T-helper 2 cell treated with Interferon-gamma antibody and Interleukin-4, amounts not matched to agents 5 μg/mL and 100 μg/mL, for 36 hours (primary cell): ENCODE measurements at places on chromosomes 5 and 9.

- H3K27ac ChIP-seq: peak overlapping the region; percentile 26
- no peaks in the 10 kb centered on the region for H3K27me3 ChIP-seq
- peaks cover 13% of the 10 kb centered on the region for H3K4me1 ChIP-seq
- no peaks in the 10 kb centered on the region for H3K36me3 ChIP-seq
- no peak overlapping the region for H3K4me3 ChIP-seq
- no peak for DNase-seq
Observed at GRCh38 chr9:93900971-93901861, 53.9 kb downstream of the BARX1 start.

GRCh38 chr5:147547730-147548129, 37.9 kb upstream of the DPYSL3 start:
- H3K27ac ChIP-seq: no peak overlapping the region
- H3K4me1 ChIP-seq: no peaks in the 10 kb centered on the region
- no peaks in the 10 kb centered on the region for H3K27me3 ChIP-seq
- H3K4me3 ChIP-seq: no peak overlapping the region

- peak overlapping the region; percentile 91 for H3K4me3 ChIP-seq
- peak; percentile 83 for DNase-seq
- H3K4me1 ChIP-seq: peaks cover 48% of the 10 kb centered on the region
- H3K36me3 ChIP-seq: peaks cover 10% of the 10 kb centered on the region
- peak overlapping the region; percentile 99 for H3K27ac ChIP-seq
Observed at GRCh38 chr5:76402251-76402885, 717 bp upstream of the IQGAP2 start.

DNA sequence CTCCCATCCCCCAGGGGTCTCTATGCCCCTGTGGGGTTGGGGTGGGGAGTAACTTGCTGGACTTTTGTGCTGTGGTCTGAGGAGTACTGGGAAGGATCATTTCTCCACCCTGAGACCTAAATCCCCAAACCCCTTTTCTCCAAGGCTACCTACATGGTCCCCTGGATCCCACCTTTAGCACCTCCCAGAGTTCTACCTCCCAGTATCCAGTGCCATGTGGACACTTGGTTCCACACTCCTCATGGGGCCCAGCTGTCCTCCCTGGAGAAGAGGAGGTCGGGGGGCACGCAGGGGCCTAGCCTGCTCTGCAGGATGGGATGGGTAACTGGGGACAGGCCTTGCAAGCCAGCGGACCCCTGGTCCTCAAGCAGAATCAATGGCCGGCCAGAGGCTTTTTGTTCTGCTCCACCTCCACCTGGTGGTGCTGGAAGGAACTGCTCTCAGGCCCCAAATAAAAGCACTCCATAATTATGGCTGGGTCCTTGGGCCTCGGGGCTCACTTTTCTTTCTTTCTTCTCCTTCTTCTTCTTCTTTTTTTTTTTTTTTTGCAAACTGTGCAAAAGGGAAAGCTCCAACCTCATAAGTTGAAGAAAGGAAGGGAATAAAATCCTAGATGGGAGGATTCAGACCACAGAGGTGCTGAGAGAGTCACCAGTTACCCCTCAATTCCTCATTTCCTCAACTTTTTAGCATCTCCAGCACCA, 68.4 kb downstream of the PSD2 start:
- H3K4me3 ChIP-seq: no peak overlapping the region
- no peaks in the 10 kb centered on the region for H3K4me1 ChIP-seq
- no peak overlapping the region for H3K27ac ChIP-seq
- DNase-seq: peak; percentile 17
- peaks cover 13% of the 10 kb centered on the region for H3K27me3 ChIP-seq
- no peaks in the 10 kb centered on the region for H3K36me3 ChIP-seq

GRCh38 chr9:37923118-37923795, 19.3 kb upstream of the SLC25A51 start:
- no peak for DNase-seq
- H3K36me3 ChIP-seq: no peaks in the 10 kb centered on the region
- no peak overlapping the region for H3K27ac ChIP-seq

- peak overlapping the region; percentile 65 for H3K4me3 ChIP-seq
- peaks cover 49% of the 10 kb centered on the region for H3K27me3 ChIP-seq
- no peaks in the 10 kb centered on the region for H3K36me3 ChIP-seq
- DNase-seq: peak; percentile 23
Observed at GRCh38 chr9:125889476-125890419, 142.6 kb downstream of the PBX3 start.

DNA sequence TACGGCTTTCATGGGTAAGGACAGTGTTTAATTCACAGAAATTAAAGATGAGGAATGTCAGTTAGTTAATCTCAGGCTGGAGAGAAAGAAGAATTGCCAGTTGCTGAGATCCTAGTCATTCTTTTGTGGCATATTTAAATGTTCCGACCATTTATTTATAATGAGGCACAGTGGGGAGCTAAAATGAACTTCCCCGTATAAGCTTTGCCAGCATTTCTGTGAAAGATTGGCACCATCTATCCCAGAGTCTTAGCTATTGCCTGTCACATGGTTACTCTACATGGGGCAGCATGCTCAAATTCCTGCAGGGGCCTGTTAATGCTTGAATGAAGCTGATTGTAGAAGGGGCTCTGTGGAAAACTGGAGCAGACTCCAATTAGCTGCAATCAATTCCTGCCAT, 314.1 kb downstream of the PRELID2 start:
- no peaks in the 10 kb centered on the region for H3K27me3 ChIP-seq
- no peak overlapping the region for H3K4me3 ChIP-seq
- H3K27ac ChIP-seq: no peak overlapping the region
- DNase-seq: no peak

DNA sequence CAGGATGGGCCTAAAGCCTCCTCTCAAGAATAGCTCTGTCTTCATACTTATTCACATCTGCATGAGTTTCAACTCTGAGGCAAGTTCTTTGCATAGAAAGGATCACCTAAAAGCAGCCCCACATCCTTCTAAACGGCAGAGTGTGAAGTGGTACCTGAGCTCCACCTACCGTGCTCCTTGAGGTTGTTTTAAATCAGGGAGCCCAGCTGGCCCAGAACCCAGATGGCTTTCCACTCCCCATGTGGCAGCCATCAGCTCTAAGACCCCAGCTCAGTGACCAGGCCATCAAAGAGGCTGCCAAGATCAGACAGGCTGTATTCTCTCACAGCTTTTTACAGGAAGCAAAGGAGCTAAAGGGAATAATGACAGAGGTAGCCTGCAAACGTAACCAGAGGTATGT, 299.3 kb downstream of the RASEF start:
- no peaks in the 10 kb centered on the region for H3K36me3 ChIP-seq
- H3K27ac ChIP-seq: no peak overlapping the region
- H3K27me3 ChIP-seq: no peaks in the 10 kb centered on the region
- no peak for DNase-seq
- no peak overlapping the region for H3K4me3 ChIP-seq
- H3K4me1 ChIP-seq: no peaks in the 10 kb centered on the region

DNA sequence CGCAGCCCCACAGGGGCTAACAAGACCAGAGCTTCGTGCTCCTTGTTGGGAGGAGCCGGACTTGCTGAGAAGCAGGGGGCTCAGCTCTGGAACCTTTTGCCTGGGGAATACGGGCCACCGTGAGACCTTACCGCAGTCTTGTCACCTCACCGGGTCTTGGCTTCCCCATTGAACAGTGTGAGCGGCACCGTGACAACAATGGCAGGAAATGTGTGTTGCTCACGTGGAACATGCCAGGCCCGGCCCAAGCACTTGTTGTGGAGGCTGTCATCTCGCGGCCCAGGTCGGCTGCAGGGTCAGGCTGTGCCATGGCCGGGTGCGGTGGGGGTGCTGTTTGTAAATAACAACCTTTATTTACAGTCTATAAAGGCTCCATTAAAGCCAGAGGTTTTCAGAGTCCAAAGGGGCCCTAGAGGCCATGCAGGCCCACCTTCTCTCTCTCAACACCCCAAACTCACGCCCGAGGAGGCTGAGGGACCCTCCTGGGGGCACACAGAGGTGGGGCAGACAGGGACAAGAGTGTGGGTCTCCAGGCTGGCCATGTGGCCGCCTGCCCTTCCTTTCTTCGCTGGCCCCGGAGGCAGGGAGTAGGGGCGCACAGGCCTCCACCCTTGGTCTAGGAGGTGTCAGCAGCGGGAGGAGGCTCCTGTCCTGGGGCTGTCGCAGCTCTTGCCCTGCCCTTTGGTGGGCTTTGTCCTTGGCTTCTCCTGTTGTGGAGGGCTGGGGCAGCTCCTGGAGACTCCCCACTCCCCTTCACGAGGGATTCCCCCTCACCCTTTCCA, 79.7 kb downstream of the TSPAN17 start:
- peaks cover 31% of the 10 kb centered on the region for H3K27me3 ChIP-seq
- H3K4me3 ChIP-seq: no peak overlapping the region
- no peak for DNase-seq
- H3K4me1 ChIP-seq: peaks cover 2% of the 10 kb centered on the region
- no peak overlapping the region for H3K27ac ChIP-seq

DNA sequence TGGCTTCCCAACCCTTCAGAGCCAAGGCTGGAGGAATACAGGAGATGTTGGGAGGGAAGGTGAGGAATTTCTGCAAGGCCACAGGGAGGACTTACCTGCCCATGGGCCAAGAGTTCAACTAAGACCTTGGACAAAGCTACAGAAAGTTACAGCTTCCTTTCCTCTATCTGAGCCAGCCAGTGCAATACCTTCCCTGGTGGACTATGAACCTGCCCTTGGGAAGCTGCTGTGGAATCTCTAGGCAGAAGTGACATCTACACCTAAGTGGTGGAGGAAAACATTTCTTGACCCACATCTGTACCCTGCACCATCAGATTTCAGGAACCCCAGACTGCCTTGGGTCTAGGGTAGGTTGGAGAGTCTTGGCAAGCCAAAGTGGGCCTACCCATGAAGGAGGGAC, 6.7 kb upstream of the SKP1 start:
- no peaks in the 10 kb centered on the region for H3K27me3 ChIP-seq
- no peak overlapping the region for H3K4me3 ChIP-seq
- H3K4me1 ChIP-seq: no peaks in the 10 kb centered on the region
- H3K36me3 ChIP-seq: no peaks in the 10 kb centered on the region
- DNase-seq: no peak

DNA sequence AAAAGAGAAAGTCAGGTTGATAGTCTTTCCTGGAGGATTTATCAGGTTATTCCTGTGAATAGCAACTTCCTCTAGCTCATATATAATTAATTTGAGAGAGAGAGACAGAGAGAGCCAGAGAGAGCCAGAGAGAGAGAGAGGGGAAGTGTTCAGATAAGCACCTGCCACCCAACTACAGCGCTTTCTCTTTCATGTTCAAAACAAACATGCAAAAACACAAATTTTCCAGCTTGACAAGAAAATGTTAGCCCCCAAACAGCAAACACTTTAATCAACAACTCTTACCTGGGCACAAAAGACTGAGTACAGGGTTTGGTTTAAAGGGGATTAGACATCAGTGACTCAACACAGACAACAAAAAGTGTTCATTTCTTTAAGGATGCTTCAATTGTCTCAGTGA, 61.7 kb upstream of the PLPP6 start:
- H3K36me3 ChIP-seq: no peaks in the 10 kb centered on the region
- DNase-seq: no peak
- peak overlapping the region; percentile 19 for H3K4me3 ChIP-seq
- peaks cover 23% of the 10 kb centered on the region for H3K4me1 ChIP-seq
- no peaks in the 10 kb centered on the region for H3K27me3 ChIP-seq
- H3K27ac ChIP-seq: peak overlapping the region; percentile 14

- H3K4me1 ChIP-seq: no peaks in the 10 kb centered on the region
- H3K27me3 ChIP-seq: no peaks in the 10 kb centered on the region
- no peak overlapping the region for H3K27ac ChIP-seq
- H3K36me3 ChIP-seq: no peaks in the 10 kb centered on the region
Observed at GRCh38 chr5:17929171-17929570, 294.9 kb downstream of the TAF11L14 start.

GRCh38 chr5:111353035-111353434, 128.9 kb downstream of the CAMK4 start:
- peaks cover 6% of the 10 kb centered on the region for H3K4me1 ChIP-seq
- no peak overlapping the region for H3K4me3 ChIP-seq
- H3K27me3 ChIP-seq: no peaks in the 10 kb centered on the region
- peaks cover 38% of the 10 kb centered on the region for H3K36me3 ChIP-seq
- no peak overlapping the region for H3K27ac ChIP-seq
- DNase-seq: no peak

GRCh38 chr5:58804291-58804690, 221.4 kb downstream of the RAB3C start:
- H3K36me3 ChIP-seq: no peaks in the 10 kb centered on the region
- DNase-seq: no peak

GRCh38 chr5:177311723-177312648, at the start of gene MXD3:
MXD3 (minus strand) TSS chr5:177311898; CDS start chr5:177311830, 68 bp downstream.
- peak within 1 kb of the TSS; percentile 92 for H3K27ac ChIP-seq
- H3K36me3 ChIP-seq: peaks cover 25% of the 10 kb centered on the region
- peak; percentile 98 for DNase-seq
- peaks cover 40% of the 10 kb centered on the region for H3K4me1 ChIP-seq
- no peaks in the 10 kb centered on the region for H3K27me3 ChIP-seq
- H3K4me3 ChIP-seq: peak within 1 kb of the TSS; percentile 93

DNA sequence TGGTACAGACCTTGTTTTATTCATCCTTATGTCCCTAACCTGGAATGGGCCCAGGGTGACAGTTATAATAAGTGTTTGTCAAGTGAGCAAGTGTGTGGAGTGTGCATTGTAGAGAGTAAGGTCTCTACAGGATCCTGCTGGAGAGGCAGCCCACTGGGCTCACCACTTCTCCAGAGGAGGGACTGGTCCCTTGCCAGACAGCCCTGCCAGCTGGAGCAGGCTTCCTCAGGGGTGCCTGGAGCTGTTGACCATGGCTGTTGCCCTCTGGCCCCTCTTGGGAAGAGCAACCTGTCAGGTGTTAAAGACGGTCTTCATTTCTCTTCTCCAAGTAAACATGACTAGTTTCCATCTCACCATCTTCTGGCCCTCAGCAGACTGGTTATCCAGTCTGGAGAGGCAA, 20.0 kb downstream of the IRF1 start:
- DNase-seq: no peak
- peak overlapping the region; percentile 77 for H3K4me3 ChIP-seq
- peaks cover 33% of the 10 kb centered on the region for H3K36me3 ChIP-seq
- peaks cover 84% of the 10 kb centered on the region for H3K4me1 ChIP-seq
- peak overlapping the region; percentile 90 for H3K27ac ChIP-seq

GRCh38 chr5:143304836-143305475, 98.5 kb downstream of the NR3C1 start:
- H3K27ac ChIP-seq: no peak overlapping the region
- H3K36me3 ChIP-seq: peaks cover 72% of the 10 kb centered on the region
- no peak for DNase-seq
- H3K27me3 ChIP-seq: no peaks in the 10 kb centered on the region
- H3K4me3 ChIP-seq: no peak overlapping the region

DNA sequence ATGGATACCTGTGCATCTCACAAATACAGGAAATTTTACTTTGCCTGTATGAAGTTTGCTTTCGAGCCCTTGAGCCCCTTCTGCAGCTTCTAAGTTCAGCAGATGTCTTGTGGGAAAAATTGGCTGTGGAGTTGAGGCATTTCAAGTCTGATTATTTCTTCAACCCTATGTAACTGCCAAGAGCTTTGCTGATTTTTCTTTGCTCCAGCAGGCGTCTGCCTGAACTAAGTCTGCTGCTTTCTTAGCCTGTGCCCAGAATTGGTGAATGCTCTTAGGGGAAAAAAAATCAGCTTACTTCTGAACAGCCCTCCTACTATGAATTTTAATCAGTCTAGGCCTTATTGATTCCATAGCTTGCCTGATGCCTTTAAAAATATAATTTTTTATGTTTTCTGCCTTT, 41.2 kb downstream of the RIC1 start:
- H3K36me3 ChIP-seq: peaks cover 26% of the 10 kb centered on the region
- no peak overlapping the region for H3K4me3 ChIP-seq
- no peaks in the 10 kb centered on the region for H3K27me3 ChIP-seq
- peaks cover 29% of the 10 kb centered on the region for H3K4me1 ChIP-seq
- no peak for DNase-seq

- H3K27ac ChIP-seq: no peak overlapping the region
- H3K4me1 ChIP-seq: peaks cover 30% of the 10 kb centered on the region
- peaks cover 65% of the 10 kb centered on the region for H3K36me3 ChIP-seq
Observed at GRCh38 chr9:99919930-99920329, 13.5 kb downstream of the STX17 start.

GRCh38 chr5:65874241-65874640, 52.1 kb upstream of the ERBIN start:
- H3K36me3 ChIP-seq: no peaks in the 10 kb centered on the region
- no peak overlapping the region for H3K27ac ChIP-seq
- no peaks in the 10 kb centered on the region for H3K4me1 ChIP-seq
- H3K4me3 ChIP-seq: no peak overlapping the region
